CD4-positive, alpha-beta memory T cell (primary cell): ENCODE measurements at places on chromosomes 11 and 22. TPM values are rescaled to one million over a fixed set of nuclear protein-coding genes. Genes with fewer than 3 reads are reported as not detected.

- no peak overlapping the region for H3K27ac ChIP-seq
- H3K36me3 ChIP-seq: no peaks in the 10 kb centered on the region
- H3K4me3 ChIP-seq: no peak overlapping the region
- DNase-seq: no peak
- H3K4me1 ChIP-seq: no peaks in the 10 kb centered on the region
Observed at GRCh38 chr11:84780689-84781293, 846.4 kb downstream of the DLG2 start.

DNA sequence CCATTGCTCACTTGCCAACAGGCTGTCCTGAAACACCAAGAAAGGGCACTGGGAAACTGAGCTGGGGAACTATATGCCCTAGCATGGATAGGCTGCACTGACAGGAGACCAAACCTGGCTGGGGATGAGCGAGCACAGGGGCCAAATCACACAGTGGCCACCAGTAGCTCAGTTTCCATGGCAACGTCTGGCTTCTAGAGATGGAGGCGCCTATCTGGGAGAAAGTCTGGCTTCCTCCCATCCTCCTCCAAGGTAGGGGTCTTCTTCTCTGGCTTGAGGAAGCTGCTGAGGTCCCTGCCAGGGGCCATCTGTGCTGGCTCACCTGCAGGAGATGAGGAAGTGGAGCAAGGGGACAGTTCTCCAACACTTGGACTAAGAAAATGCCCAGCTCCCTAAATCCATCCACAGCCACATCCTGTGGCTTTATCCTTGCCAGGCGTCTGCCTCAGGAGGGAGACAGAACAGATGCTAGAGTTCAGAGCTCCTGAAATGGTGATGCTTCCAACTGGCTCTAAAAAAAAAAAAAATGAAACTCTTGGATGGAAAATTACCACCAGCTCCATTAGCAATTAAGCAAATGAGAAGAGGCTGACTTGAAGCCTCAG lies 48.3 kb downstream of the SYT13 start:
- peaks cover 9% of the 10 kb centered on the region for H3K27me3 ChIP-seq
- no peaks in the 10 kb centered on the region for H3K36me3 ChIP-seq
- no peak overlapping the region for H3K27ac ChIP-seq
- H3K4me1 ChIP-seq: no peaks in the 10 kb centered on the region
- no peak for DNase-seq
- no peak overlapping the region for H3K4me3 ChIP-seq

GRCh38 chr11:36354221-36355003 lies 58.3 kb downstream of the PRR5L start:
- H3K4me1 ChIP-seq: peaks cover 64% of the 10 kb centered on the region
- no peak overlapping the region for H3K4me3 ChIP-seq
- no peak for DNase-seq

DNA sequence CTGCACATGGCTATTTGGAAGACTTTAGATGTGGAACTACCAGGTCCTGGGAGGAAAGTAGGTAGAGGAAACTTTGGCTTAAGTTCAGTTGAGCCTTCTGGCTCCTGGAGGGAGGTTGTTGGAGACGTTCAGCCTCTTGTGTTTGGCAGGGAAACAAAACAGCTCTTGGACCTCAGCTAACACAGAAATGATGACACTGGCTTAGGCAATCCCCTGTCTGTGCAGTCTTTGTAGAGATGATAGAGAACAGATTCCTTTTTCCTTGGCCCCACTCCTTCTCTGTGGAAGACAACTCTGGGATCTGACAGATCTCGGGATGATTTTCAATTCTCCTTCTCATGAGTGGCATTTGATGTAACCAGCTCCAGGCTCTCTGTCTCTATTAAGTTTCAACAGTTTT lies 428.5 kb downstream of the TMEM135 start:
- no peak overlapping the region for H3K27ac ChIP-seq
- H3K36me3 ChIP-seq: no peaks in the 10 kb centered on the region
- no peak for DNase-seq

DNA sequence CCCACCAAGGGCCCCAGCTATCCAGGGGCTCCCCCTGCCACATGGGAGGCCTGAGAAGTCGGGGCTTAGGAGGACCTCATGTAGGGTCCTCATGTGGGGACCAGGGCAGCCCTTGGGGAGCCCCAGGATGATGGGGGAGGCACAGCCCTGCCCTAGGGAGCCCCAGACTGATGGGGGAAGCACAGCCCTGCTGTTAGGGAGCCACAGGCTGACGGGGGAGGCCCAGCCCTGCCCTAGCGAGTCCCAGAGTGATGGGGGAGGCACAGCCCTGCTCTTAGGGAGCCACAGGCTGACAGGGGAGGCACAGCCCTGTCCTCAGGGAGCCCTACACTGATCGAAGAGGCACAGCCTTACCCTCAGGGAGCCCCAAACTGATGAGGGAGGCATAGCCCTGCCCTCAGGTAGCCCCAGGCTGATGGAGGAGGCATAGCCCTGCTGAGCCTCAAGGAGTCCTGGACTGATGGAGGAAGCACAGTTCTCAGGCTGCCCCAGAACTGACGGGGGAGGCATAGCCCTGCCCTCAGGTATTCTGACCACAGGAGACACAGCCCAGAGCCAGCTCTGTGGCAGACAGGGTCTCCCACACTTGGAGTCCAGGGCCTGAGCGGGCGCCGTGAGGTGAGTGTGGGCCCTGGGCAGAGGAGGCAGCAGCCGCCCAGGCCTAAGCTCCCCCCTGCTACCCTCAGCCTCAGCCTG lies 10.8 kb downstream of the PRR33 start:
- no peak for DNase-seq
- H3K36me3 ChIP-seq: peaks cover 31% of the 10 kb centered on the region
- no peak overlapping the region for H3K4me3 ChIP-seq
- no peak overlapping the region for H3K27ac ChIP-seq

The WNT7B gene
- total RNA-seq: not detected

- no peaks in the 10 kb centered on the region for H3K27me3 ChIP-seq
- DNase-seq: no peak
- H3K27ac ChIP-seq: no peak overlapping the region
- peaks cover 35% of the 10 kb centered on the region for H3K4me1 ChIP-seq
Observed at GRCh38 chr11:114215871-114216795, 80.1 kb upstream of the NNMT start.

GRCh38 chr11:86214710-86215109 lies 29.8 kb upstream of the EED start:
- no peak overlapping the region for H3K4me3 ChIP-seq
- H3K36me3 ChIP-seq: no peaks in the 10 kb centered on the region
- H3K27ac ChIP-seq: no peak overlapping the region
- no peaks in the 10 kb centered on the region for H3K27me3 ChIP-seq

- H3K27me3 ChIP-seq: no peaks in the 10 kb centered on the region
- H3K4me3 ChIP-seq: no peak overlapping the region
- H3K27ac ChIP-seq: no peak overlapping the region
- H3K36me3 ChIP-seq: no peaks in the 10 kb centered on the region
Observed at GRCh38 chr22:31244046-31244942, 32.2 kb downstream of the LIMK2 start.

GRCh38 chr11:8309862-8310261 lies 46.2 kb upstream of the LMO1 start:
- H3K4me3 ChIP-seq: no peak overlapping the region
- DNase-seq: no peak
- H3K4me1 ChIP-seq: no peaks in the 10 kb centered on the region

DNA sequence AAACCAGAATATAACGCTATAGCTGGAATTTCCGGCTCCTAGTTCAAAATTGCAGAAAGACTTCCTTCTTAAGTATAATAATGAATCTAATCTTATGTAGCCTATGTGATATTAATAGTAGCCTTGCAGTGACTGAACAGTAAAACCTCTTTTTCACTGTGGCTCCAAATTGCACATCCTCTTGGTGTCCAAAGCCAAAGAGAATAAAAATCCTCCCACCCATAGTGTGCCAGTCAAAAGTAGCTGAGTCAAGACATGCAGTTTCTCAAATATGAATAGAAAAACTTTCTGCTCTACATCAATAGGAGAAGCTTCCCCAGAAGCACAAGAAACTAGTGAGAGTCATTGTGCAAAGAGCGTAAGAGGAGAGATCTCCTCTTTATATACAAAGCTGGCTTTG lies 76.0 kb upstream of the PICALM start:
- H3K36me3 ChIP-seq: no peaks in the 10 kb centered on the region
- DNase-seq: no peak
- no peak overlapping the region for H3K4me3 ChIP-seq

The ACTN3 gene
- 0.17 TPM for total RNA-seq

The TPP1 gene
- 198 TPM for total RNA-seq

The POTEH gene
- total RNA-seq: not detected
